ENCODE measurements at places on chromosomes 13 and 19. TPM values are rescaled to one million over a fixed set of nuclear protein-coding genes. Genes with fewer than 3 reads are reported as not detected.

The HS6ST3 gene
- 0.05 TPM for total RNA-seq

The CEACAM16 gene
- 0.24 TPM for total RNA-seq

The SKA3 gene
- total RNA-seq: 35.1 TPM

The APC2 gene
- total RNA-seq: 0.05 TPM

The CD209 gene
- 3.4 TPM for total RNA-seq

The MBD3L2B gene
- total RNA-seq: 0.19 TPM

The ZNF121 gene
- total RNA-seq: 26.1 TPM

The ZNF737 gene
- total RNA-seq: 28.2 TPM

The FOXA3 gene
- 0.05 TPM for total RNA-seq

The KIR2DL1 gene
- not detected for total RNA-seq

The MED26 gene
- 6.2 TPM for total RNA-seq

The PPFIA3 gene
- 7.0 TPM for total RNA-seq

The KLHL1 gene
- total RNA-seq: 0.05 TPM

The LYPD3 gene
- 3.0 TPM for total RNA-seq

The PEX11G gene
- total RNA-seq: 3.3 TPM

The METTL21C gene
- total RNA-seq: not detected

The PEG3 gene
- 2.5 TPM for total RNA-seq

The KIR3DL2 gene
- total RNA-seq: not detected

The ICAM4 gene
- 3.1 TPM for total RNA-seq
